Activated T-cell treated with anti-CD3 and anti-CD28 coated beads, Interleukin-2, amount 50 U/mL, for 1 hour (primary cell): ENCODE measurements at places on chromosomes 12 and 14.

- no peak for DNase-seq
These were observed 27.4 kb upstream of the METAP2 start for GRCh38 chr12:95446506-95446900.

- no peak for DNase-seq
These were observed 188.9 kb downstream of the NPAS3 start for GRCh38 chr14:33127531-33127930.

- DNase-seq, result no peak
These were observed 11.4 kb upstream of the KRT2 start for GRCh38 chr12:52663420-52663819.

DNA sequence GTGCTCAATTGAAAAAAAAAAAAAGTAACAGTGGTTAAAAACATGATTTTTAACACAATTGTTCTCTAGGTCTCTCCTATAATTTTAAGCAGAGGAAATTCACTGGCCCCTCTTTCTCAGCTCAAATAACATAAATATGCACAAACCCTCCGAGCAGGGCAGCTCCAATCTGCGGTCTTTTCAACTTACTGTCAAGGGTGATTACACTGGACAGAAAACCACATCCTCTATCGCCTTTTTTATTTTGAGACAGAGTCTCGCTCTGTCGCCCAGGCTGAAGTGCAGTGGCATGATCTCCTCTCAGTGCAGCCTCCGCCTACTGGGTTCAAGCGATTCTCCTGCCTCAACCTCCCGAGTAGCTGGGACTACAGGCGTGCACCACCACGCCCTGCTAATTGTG, 16.5 kb upstream of the GABARAPL1 start:
- DNase-seq, result no peak

GRCh38 chr12:125028106-125028505, 34.7 kb downstream of the BRI3BP start:
- DNase-seq, result no peak

DNA sequence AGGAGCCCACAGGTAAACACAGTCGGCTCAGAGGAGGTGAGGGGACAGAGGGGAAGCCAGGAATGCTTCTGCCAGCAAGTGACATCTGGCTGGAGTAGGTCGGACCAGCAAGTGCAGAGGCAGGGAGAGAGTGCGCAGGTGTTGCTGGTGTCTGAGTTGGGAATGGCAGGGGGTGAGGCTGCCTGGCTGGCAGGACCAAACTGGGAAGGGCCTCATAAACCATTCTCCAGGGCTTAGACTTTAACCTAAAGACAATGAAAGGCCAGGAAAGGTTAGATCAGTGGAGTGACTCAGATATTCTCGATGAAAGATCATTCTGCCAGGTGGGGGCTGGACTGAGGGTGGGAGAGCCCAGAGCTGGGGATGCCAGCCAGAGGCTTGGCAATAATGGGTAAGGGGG, 66.4 kb downstream of the ITPK1 start:
- DNase-seq, result no peak

DNA sequence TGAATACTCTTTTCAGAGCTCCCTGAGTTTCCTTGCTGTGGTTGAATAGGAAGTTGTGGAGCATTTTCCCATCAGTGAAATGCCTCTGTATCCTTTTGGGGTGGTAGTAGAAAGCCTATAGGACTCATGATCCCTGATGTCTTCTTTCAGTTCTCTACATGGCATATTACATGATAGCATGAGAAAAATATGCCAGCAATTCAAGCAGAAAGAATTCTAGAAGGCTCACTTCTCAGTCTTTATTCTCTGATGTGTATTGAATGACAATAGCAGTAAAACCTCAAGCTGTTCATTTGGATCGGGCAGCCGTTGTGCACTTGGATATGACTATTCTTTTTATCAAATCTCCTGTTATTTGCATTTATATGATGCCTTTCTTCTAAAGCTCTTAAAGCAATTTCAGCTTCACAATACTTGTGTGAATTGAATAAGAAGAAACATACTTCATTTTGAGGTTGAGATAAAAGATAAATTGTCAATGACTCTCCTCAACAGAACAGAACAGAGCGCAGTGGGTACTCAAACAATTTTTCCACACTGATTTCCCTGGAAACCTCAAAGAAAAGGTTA, 251.5 kb upstream of the FBXO33 start:
- no peak for DNase-seq

DNA sequence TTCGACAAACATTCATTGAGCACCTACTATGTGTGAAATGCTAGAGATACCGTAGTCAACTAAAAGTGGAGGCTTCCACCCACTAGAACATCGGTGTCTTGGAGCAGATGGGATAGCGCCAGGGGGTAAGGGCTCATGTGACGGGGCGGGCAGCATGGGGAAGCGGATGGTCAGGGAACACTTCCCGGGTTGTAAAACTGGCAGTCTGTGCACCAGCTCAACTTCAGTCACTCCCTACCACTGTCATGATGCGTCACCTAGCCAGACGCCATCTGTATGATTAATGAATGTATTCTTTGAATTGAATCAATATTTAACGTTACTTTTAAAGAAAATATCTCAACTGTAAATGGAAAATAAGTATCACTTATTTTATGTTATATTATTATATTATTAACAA, 93.5 kb downstream of the PIWIL1 start:
- no peak for DNase-seq

GRCh38 chr14:55537782-55538181, 42.2 kb upstream of the KTN1 start:
- no peak for DNase-seq

DNA sequence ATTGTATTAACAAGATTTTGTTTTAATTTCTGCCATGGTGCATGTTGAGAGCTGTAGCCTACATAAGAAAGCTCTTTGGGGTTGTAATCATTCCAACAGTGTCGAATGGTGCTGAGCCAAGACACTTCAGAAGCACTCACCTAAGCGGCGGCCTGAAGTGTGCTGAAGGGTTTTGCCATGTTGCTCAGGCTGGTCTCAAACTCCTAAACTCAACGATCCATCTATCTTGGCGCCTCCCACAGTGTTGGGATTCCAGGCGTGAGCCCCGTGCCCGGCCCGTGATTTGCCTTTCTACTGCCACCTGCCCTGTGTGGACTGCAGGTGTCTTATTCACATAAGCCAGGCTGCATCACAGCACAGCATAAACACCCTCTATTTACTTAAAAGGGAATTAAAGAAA, 48.9 kb downstream of the AMN start:
- no peak for DNase-seq
